ACHN (cell line): ENCODE measurements at places on chromosomes 12 and 14.

DNA sequence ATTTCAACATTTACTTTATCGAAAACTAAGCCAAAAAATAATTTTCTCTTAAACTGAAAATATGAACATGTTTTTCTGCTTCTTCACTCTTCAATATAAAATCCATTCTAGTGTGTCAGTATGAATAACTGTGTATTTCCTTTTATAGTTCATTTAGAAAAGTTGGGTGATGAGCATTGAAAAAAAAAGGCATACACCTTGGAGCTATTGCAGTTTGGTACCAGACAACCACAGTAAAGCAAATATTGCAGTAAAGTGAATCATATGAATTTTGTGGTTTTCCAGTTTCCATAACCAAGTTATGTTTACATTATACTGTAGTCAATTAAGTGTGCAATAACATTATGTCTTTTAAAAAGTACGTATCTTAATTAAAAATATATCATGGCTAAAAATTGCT is 195.0 kb upstream of the FOXG1 start:
- no peak for DNase-seq

GRCh38 chr12:101642115-101643067 is 47.6 kb downstream of the MYBPC1 start:
- no peak for DNase-seq

GRCh38 chr12:91685917-91686316 is 459.7 kb downstream of the BTG1 start:
- no peak for DNase-seq

DNA sequence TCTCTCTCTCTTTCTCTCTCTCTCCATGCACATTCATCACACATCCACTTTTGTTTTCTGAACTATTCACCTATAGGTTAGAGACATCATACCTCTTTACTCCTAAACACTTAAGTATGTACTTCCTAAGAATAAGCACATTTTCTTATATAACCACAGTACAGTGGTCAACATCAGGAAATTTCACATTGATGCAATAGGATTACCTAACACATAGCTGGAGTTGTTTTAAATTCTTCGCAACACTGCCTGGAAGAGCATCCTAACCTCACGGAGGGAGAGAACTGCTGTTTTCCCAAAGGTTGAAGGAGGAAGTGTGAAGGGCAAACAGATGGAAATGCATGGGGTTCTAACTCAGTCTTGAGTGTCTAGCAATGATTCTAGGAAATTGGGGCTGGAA is 159.2 kb downstream of the SYT1 start:
- no peak for DNase-seq
